ENCODE measurements at places on chromosomes 6 and 20.

DNA sequence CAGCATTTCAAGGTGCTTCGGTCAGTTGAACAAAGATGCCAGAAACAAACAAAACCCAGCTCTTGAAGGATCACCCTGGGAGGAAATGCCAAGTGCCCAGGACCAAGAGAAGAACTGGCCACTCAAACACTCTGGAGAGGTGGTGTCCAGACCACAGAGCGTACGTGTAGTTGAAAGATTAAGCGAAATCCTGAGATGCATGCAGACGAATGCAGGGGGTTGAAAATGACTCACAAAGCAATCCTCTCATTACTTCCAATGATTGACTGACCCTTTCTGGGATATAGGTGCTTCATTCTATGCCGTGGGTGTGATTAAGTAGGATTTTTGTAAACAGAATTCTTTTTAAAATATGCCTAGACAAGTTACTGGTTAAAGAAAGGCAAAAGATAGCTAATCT, 71.5 kb upstream of the ATXN1 start:
- DNase-seq = no peak

- no peak for DNase-seq
Observed at GRCh38 chr6:150765067-150765764, 100.3 kb upstream of the MTHFD1L start.

GRCh38 chr6:99276747-99277146, 72.7 kb downstream of the FAXC start:
- DNase-seq = no peak

- no peak for DNase-seq
Observed at GRCh38 chr6:105769987-105770386, 316.1 kb upstream of the PRDM1 start.

DNA sequence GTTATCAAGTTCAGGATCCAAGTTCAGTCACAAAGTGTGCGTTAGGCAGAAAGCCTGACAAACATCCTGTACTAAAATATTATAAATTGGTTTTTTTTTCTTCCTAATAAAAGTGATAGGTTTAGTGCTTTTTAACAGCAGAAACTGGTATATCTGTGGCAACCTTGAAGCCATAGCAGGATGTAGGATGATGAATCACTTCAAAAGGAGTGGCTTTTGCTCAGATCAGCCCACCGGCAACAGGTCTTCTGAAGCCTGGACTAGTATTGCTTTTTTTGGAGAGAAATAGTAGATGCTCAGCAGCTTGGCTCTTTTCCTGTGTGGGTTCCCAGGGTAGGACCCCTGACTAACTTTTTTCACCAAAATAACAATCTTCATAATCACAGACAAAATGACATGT, 190.8 kb downstream of the EPM2A start:
- no peak for DNase-seq

GRCh38 chr6:12720310-12720709, 3.7 kb downstream of the PHACTR1 start:
- no peak for DNase-seq

GRCh38 chr20:6726761-6727160, 40.7 kb upstream of the BMP2 start:
- DNase-seq = no peak

- DNase-seq = no peak
Observed at GRCh38 chr6:27836141-27836782, 75.9 kb downstream of the OR2B2 start.

DNA sequence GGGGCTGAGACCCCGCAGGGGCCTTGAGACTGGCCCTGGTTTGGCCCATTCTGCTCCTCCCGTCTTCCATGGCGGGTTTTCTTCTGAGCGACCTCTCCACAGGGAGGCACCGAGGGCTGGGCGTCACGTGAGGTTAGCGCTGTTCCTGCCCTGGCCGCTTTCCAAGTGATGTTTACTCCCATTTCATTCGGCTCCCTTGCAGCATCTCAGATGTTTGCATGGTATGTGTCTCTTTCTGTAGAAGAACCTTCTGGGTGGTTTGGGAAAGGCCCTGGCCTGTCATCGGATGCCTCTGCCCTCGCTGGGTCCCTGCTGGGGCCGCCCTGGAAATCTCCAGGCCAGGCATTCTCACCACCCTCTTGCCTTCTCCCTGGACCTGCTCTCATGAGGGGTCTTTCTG, 17.3 kb downstream of the RAMACL start:
- DNase-seq = no peak

DNA sequence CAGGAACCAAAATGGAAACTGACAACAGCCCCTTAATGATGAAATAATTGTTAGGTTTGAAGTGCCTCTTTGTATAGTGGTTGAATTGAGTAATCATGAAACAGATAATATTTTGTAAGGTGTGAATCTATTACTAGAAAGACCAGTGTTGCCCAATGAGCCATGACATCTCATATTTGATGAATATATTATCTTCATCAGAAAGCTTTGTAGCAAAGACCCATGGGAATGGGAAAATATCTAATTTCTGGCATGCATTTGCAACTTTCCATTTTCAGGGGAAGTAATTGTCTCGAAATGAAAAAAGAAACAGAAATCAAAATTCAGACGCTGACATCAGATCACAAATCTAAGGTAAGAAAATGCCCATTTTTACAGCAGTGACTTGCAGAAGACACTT, 57.3 kb upstream of the LAMP5 start:
- DNase-seq = no peak

- no peak for DNase-seq
Observed at GRCh38 chr20:51059862-51060261, 37.0 kb upstream of the KCNG1 start.

DNA sequence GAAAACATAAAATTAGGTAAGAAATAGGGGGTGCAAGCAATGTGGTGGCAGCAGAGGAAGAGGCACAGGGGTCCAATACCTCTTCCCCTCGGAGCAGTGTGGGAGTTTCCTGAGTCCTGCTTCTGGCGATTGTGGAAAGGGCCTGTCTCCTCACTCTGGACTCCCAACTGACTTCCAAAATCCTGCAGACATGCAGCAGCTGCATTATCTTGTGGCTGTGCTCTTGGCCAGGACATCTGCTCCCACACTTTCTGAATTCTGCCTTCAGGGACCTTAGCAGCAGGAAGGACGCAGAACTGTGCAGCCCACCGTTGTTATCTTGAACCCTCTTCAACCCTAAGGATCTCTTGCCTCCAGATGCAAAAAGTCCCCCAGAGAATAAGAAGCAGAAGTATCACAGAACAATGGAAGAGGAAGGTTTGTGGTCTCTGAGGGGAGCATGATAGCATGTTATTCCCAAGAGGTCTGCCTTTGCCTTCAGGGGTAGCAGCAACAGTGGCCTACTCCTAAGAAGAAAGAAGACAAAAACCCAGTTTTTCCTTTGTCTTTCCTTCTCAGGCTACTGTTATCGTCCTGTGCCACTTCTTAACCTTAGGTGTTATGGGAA, 102.5 kb upstream of the EMILIN3 start:
- no peak for DNase-seq

DNA sequence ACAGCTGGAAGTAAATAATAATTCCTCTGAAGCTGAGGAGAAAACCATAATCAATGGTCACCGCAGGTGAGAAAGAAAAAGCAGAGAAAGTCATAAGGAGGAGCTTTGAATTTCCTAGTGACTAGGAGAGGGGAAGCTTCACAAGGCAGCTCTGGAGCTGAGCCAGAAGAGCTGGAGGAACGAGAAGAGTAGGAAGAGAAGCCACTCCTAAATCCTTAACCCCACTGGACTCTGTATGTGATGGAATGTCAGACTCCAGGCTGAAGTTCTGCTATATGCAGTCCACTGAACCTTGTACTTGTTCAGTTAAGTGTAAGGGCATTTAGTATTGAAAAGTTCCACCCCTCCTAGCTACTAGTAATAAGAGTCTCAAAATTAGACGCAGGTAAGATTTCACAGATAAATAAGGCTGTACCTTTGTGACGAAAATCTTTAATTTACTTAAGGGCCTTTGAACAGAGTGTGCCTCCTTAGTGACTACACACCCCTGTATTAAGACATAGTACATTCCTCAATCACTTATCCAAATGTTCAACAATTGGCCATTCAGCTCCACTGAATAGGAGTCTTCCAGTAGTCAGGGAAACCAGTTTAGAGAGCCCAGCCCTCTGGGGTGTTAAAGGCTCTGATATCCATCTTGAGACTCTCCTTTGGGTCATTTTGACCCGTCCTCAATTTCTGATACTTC, 71.4 kb upstream of the UFL1 start:
- DNase-seq = no peak

- no peak for DNase-seq
Observed at GRCh38 chr20:32967961-32968457, 36.2 kb downstream of the SUN5 start.

DNA sequence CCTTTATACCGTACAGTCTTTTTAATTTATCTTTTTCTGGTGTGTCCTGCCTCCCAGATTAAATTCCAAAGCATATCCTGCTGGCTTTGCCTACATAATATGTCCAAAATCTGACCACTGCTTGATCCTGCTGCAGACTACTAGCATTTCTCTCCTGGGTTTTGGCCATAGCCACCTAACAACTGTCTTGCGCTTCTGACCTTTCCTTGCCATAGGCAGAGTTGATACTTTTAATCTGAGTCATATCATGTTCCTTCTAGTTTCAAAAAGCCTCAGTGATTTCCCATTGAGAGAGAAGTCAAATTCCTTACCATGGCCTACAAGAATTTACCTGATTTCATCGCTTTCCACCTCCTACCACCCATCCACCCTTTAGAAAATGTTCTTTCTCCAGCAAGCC, 104.8 kb downstream of the BCKDHB start:
- no peak for DNase-seq

GRCh38 chr6:31378721-31379103, 21.7 kb upstream of the HLA-B start:
- no peak for DNase-seq

DNA sequence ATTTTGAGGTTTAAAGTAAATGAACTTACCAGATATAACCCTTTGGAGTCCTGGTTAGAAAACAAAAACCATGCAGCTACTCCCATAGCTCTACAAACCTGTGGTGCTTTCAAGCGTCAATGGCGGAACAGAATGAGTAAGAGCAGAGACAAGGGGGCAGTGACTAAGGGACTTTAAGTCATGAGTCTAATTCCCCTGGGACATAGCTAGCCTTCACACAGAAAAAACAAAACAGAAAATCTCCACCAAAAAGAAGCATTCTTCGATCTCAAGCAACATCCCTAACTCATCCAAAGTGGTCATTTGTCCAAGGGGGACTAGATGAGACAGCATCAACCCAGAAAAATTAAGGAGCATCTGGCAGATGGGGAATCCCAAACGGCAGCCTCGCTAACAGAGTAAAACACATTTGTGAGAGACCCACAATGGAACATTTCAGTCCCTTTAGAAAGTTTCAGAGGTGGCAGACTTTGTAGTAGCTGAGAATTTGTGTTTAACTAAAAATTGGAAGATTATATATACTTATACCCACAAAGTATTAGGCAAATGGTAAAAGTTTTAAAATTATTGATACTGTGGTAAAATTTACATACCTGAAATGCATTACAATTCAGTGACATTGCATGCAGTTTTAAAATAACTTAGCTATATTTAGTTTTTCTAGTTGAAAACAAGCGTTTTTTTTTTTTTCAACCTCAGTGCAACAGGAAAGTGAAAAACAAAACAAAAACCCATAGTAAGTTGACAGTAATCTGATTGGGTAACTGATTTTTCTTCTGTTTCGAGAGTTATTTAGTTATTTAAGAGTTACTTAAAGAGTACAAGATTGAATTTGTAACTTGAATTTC, 67.5 kb downstream of the KCNQ5 start:
- no peak for DNase-seq

DNA sequence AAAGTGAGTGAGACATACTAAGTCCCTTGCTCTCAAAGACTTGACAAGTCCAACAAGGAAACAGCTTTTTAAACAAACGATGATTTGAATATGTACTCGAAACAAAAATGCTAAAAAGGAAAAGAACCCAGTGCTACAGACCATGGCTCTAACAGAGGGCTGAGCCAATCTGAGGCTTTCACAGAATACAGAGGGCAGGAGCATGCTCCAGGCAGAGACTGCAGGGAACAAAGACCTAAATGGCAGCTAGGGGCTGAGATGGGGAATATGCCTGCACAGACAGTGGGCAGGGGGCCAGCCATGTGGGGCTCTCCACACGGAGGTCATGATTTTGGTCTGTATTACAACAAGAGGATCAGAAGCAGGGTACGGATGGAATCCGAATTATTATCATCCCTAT, 31.1 kb upstream of the C6orf118 start:
- DNase-seq = no peak

- peak; percentile 22 for DNase-seq
Observed at GRCh38 chr6:39389484-39389767, 66.9 kb upstream of the KCNK16 start.

DNA sequence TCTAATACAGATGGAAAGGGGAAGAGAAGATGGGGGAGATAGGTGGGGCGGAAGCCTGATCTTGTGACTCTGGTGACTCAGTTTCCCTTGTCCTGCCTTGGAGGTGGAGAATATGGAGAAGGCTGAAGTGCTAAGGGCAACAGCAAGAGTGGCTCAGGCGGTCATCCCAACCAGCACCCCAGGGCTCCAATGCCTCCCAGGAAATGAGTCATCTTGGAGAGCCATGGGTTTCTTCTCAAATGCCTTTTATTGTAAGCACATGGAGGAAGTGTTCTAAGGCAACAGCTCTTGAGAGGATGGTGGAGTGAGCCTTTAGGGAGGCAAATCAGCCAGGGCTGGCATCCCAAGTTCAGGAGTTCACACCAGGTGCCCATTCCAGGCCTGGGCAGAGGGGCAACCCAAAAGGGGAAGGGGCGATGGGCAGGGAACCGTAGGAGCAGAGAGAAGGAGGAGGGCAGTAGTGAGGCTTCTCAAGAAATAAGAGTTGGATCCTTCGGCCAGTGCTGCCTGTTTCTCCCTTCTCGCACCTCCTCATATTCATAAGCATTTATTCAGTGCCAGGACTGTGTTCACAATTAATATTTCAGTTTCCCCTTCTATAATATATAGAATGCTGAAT, 13.2 kb upstream of the AHCY start:
- no peak for DNase-seq

DNA sequence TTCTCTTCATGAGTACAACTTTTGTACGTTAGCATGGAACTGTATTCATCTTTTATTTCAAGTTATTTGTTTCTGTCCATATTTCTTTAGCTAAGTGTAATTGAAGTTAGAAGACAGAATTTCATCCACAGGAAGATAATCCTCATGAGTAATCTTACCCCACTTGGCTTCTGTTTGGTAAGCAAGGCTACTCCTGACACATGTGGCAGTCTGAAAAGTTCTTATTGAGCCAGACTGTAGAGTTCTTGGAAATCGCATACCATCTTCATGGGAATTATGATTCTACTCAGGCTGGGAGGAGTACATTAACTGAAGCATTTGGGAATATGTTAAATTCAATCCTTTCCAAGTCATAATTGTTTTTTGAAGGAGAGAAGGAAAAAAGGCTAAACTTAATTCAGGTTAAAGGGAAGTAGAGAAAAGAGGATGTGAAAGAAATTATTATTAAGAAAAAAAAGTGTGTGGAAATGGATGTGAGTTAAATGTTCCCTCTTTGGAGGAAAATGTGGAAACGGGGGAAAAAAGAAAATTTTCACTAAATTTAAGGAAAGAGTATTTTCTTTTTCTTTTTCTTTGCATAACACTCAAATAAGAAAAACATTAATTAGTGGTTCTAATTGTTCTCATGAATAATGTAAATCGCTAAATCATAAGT, 41.5 kb upstream of the TENT5A start:
- no peak for DNase-seq

- DNase-seq = no peak
Observed at GRCh38 chr20:48695255-48695654, 132.5 kb downstream of the PREX1 start.

Measured in NCI-H1694 (cell line).